OCI-LY7 (cell line): ENCODE measurements at places on chromosomes 2 and 18. TPM values are rescaled to one million over a fixed set of nuclear protein-coding genes. Genes with fewer than 3 reads are reported as not detected.

The DYSF gene
- total RNA-seq = not detected in 2 replicates

The ITSN2 gene
- total RNA-seq = 64.2 and 65.7 TPM in 2 replicates

The ZNF892 gene
- total RNA-seq = 2.9 and 4.6 TPM in 2 replicates

The SP5 gene
- not detected in 2 replicates for total RNA-seq

The STRN gene
- 32.6 and 33.9 TPM in 2 replicates for total RNA-seq

The CCNYL1 gene
- total RNA-seq = 22.5 and 24.2 TPM in 2 replicates

The MC5R gene
- total RNA-seq = not detected in 2 replicates

The ALPP gene
- not detected in 2 replicates for total RNA-seq

The LBX2 gene
- not detected in 2 replicates for total RNA-seq

The IL36RN gene
- total RNA-seq = not detected in 2 replicates

The PUM2 gene
- total RNA-seq = 116 and 122 TPM in 2 replicates

The AAMP gene
- 59.7 and 68.7 TPM in 2 replicates for total RNA-seq

The ATRAID gene
- 92.7 and 92.8 TPM in 2 replicates for total RNA-seq

The LRRC30 gene
- not detected in 2 replicates for total RNA-seq

The ALLC gene
- total RNA-seq = not detected in 2 replicates

The EFHD1 gene
- total RNA-seq = not detected in 2 replicates

The SKOR2 gene
- not detected in 2 replicates for total RNA-seq

The GYPC gene
- total RNA-seq = 96.4 and 107 TPM in 2 replicates

The TUBA3E gene
- total RNA-seq = not detected in 2 replicates

The ARL4C gene
- total RNA-seq = 18.9 and 19.6 TPM in 2 replicates

The TMEM247 gene
- total RNA-seq = not detected in 2 replicates
